Naive thymus-derived CD8-positive, alpha-beta T cell (primary cell): ENCODE measurements at places on chromosomes 11 and 22. TPM values are rescaled to one million over a fixed set of nuclear protein-coding genes. Genes with fewer than 3 reads are reported as not detected.

The MAML2 gene
- 33.0 TPM for polyA plus RNA-seq

The NAT10 gene
- polyA plus RNA-seq, result 41.9 TPM

The C1QTNF4 gene
- not detected for polyA plus RNA-seq

The MDK gene
- not detected for polyA plus RNA-seq

The SYCE3 gene
- not detected for polyA plus RNA-seq

The GNG3 gene
- not detected for polyA plus RNA-seq

The PLEKHA7 gene
- polyA plus RNA-seq, result not detected

The CATSPERZ gene
- not detected for polyA plus RNA-seq

The FTH1 gene
- polyA plus RNA-seq, result 1,933 TPM

The PYGM gene
- 0.09 TPM for polyA plus RNA-seq

The GRIA4 gene
- not detected for polyA plus RNA-seq

The DCDC1 gene
- not detected for polyA plus RNA-seq

The SLC22A12 gene
- not detected for polyA plus RNA-seq

The FADS1 gene
- polyA plus RNA-seq, result 1.7 TPM
